ENCODE measurements at places on chromosomes 1 and 21.

GRCh38 chr1:162943622-162944021 is 82.6 kb upstream of the CCDC190 start:
- DNase-seq: no peak

DNA sequence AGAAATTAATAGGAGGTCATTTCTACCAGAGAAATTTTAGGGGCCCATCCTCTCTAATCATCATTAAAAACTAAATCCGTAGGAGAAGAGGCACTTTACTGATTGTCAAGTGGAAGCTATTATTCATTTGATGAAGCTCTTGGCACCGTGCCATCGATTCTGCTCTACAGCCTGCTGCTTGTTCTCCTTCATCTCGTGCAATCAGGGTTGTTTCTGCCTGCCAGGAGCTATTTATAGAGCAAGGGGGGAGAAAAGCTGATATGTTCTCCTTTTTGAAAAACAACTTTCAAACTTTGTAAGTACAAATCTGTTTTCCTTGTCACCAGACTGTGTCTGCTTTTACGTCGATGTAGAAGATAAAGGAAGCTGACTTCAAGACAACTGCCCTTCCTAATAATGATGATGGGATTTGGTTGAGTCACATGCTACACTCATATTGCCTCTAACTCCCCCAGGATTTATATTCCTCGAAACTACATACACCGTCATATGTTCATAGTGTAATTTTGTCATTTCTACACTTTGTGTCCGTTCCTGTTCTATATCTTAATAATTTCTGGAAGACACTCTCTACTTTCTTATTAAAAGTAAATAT is 169.6 kb upstream of the LHX8 start:
- no peak for DNase-seq

DNA sequence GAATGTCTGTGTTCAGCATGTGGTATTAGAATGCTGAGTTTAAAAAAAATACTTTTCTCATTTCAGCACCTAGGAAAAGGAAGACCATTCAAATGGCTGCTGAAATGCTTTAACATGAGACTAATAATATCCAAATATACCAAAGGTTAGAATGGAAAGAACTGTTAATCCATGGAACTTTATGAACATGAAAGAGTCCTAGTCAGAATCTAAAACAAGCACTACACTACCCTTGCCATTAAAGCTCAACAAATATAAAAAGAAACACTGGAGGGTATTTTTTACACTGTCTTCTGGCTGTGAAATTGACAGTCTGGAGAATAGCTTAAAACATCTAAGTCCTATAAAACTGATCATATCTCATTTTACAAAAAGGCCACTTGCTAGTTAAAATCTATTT is 112.9 kb upstream of the HP1BP3 start:
- no peak for DNase-seq

DNA sequence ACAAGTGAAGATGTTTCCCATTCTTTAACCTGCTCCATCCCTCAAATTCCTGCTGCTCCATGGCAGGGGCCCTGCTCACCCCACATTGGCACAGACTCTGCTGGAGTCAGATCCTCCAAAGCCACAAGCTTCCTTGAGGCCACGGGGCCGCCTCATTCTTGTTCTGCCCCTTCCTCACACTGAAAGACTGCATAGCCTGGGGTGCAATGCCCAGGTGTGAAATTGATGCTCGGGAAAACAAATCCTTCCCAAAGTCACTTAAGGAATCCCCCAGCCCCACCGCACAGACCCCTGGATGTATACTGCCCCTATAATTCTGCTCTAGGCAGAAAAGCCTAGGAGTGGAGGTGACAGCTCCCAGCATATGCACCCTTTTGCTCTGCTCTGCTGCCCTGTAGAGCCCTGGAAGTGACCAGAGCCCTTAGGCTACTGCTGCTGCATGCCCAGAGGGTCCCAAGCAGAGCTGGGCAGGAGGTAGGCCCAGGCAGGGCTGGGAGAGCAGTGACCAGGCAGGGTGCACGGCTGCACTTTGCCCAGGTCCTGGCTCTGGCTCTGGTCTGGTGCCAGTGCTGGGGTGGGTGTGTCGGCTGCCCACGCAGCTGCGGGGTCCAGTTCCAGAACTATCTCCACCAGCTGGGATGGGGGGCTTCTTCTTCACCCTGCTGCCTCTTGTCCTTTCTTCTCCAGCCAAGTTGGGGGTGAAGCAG is 1.6 kb downstream of the HES2 start:
- DNase-seq: no peak

- DNase-seq: no peak
Measured at GRCh38 chr21:32608851-32609250, 3.3 kb downstream of the CFAP298 start.

GRCh38 chr1:65979136-65980044 is 186.7 kb downstream of the PDE4B start:
- no peak for DNase-seq

DNA sequence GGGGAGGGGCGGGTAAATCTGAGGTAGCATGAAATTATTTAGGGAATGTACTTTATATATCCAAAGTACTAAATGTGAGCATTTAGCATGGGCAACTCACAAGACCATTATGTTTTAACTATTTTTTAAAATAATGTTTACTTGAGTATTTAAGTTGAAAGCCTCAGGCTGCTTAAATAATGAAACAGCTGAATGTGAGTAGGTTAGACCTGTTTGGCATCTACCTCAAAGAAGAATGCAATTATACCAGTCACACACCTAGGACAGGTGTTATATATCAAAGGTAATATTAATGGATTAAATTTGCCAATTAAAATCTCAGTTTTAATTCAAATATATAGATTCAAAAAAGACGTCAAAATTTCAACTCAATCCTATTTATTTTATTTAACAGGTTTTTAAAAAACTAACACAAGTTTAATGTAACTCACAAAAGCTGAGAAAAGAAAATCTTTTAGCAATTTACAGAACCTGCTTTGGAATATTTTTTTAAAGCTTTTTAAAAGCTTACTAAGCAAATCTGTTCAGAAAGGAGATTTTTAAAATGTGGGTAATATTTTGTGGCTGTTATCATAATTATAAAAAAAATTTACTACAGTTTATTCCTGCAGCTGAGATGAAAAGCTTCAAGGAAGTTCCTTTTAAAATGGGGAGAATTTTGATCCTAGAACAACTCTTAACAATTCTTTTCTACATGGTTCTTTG is 104.6 kb upstream of the LBR start:
- no peak for DNase-seq

DNA sequence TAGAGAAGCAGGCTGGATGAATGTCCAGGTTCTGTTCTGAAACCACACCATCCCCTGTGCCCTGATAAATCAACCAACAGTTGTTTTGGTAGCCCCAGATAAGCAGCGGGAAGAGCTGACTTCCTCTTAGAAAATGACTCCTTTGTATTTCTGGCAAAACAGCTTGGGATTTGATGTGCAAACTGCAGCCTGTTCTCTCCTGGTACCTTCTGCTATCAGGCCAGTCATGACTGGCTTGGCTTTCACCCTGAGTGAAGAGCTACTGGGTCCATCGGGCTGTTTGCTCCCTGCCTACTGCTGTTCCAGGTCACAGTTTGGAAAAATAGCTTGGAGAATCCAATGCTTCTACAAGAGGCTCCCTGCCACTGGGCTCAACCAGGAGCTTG is 116.8 kb downstream of the DTL start:
- DNase-seq: no peak

- DNase-seq: no peak
Measured at GRCh38 chr1:121459235-121459634, 274.5 kb downstream of the SRGAP2C start.

- peak; percentile 44 for DNase-seq
Measured at GRCh38 chr1:198922638-198923430, 284.0 kb downstream of the PTPRC start.

DNA sequence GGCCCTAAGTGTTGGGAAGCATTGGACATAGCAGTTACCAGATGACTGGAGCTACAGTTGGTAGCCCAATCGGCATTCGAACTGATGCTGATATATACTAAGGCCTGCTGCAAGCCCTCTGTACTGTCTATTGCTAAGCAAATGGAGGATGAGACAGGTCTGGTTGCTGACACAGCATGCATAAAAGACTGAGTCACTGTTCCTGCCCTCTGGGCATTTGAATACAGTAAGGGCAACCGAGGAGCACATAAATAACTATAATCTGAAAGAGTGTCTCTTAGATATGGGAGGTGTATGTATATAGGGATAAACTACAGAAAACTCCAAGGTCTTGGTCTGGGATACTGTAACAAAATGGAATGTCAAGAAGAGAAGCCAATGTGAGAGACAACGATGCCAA is 16.8 kb upstream of the MARK1 start:
- no peak for DNase-seq

DNA sequence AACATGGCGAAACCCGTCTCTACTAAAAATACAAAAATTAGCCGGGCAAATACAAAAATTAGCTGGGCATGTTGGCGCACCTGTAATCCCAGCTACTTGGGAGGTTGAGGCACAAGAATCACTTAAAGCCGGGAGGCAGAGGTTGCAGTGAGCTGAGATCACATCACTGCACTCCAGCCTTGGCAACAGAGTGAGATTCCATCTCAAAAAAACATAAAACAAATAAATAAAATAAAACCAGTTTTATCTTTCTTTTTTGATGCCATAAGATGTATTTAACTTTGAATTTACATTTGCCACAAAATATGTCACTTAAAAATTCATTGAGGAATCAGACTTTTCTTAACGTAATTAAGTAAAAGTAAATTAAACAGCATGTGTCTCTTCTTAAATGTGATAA is 113.3 kb upstream of the ERRFI1 start:
- no peak for DNase-seq

DNA sequence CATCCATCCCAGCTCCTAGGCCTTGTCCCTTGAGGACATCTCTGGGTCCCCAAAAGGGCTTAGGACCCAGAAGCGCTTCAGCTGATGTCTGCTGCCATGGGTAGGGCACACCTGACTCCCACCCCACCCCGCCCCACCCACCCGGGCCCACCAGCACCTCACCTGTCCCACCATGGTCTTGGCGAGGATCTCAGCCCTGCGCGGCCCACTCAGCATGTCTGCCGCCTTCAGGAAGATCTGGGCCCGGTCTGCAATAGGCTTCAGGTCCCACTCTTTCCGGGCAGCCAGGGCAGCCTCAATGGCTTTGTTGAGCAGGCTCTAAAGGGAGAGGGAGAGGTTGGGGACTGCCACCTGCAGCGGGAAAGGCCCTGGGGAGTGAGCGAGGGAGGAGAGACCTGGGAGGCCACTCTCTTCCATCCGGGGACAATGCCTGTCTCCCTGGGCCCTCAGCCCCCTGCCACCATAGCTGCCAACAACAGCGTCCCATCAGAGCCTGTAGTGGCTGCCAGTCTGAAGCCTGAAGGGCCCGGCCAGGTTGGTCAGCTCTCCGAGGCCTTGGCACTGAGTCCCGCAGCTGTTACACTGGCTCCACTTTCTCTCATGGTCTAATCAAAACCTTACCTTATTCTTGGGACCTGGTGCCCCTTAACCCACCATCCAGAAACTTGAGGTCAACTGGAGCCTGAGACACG is 16.9 kb downstream of the ALDH4A1 start:
- DNase-seq: no peak

Measured in CD4-positive, CD25-positive, alpha-beta regulatory T cell (primary cell).